ENCODE measurements at places on chromosomes 12 and 14.

DNA sequence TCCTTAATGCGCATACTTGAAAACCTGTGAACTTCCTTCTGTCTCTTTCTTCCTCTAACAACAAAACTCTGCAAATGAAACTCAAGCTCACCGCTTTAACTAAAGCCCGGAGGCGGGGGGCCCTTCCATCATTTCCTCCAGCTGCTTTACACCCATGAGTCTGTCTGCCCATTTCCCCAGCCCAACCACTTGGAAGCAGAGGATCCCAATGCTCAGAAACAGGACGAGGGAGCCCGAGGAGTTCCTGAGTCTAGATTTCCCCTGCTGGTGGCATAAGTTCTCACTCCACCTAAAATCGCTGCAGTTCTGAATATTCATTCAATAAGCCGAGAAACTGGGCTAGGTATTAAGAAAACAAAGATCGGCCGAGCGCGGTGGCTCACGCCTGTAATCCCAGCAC is 30.8 kb downstream of the GPR19 start:
- no peak for ATAC-seq

- no peak for ATAC-seq
These were observed 2.6 kb downstream of the CD69 start for GRCh38 chr12:9758119-9758518.

DNA sequence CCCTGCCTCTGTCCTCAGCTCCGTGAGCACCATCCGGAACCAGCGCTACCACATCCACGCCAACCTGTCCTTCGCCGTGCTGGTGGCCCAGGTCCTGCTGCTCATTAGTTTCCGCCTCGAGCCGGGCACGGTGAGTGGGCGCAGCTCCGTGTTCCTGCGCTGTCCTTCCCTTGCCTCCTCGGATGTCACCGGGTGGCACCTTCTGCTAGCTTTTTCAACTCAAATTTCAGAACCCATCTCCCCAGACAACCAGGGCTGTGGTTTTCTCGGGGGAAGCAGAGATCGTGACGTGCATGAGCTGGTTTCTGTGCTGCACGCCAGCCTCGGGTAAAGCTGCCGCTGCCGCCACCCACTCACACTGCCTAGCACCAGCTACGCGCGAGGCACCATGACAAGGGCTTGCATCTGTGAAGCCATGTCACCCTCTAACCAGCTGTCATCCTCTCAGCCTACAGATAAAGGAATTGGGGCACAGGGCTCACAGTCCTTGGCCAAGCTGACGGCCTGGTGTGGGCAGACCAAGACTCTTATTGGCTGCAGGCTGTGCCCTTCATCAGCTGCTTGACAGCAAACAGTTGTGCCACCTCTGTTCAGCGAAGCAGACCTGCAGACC is 152.1 kb downstream of the ADGRD1 start:
- ATAC-seq, result peak; percentile 76

DNA sequence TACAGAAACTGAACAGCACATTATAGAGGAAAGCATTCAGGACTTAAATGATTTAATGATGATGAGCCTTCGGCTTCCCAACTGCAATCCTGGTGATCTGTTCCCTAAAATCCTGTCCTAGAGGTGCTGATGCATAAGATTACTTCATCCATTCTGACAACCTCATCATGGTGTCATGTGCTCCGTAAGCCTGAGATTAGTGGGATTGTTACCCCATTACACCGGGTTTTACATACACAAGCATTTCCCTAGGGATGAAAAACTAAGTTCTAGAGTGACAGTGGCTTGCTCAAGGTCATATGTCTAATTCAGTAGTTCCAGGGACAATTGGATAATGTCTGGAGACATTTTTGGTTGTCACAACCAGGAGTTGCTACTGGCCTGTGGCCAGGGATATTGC is 2.5 kb upstream of the RNASE13 start:
- no peak for ATAC-seq

- no peak for ATAC-seq
These were observed 24.3 kb upstream of the RPLP0 start for GRCh38 chr12:120225200-120225558.

GRCh38 chr12:63941166-63941800 is 96.8 kb downstream of the SRGAP1 start:
- ATAC-seq, result no peak

GRCh38 chr12:33703221-33703620 is 263.6 kb upstream of the SYT10 start:
- ATAC-seq, result no peak

DNA sequence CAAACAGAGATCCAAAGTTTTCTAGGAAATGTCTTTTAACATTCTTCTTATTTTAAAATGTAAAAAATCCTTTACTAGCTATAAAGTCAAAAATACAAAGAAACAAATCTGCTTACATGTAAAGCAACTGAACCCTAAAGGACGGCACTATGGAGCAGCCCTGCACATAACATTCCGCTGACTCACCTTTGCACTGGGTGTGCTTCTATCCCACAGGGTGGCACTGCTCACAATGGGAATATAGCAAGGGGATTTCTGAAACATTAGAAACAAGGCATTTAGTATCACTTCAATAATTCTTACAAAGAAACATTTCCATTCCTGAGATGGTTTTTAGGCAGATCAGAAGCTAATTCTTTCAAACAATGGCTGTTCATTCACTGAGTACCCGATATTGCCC is 94.3 kb downstream of the C12orf42 start:
- ATAC-seq, result no peak

DNA sequence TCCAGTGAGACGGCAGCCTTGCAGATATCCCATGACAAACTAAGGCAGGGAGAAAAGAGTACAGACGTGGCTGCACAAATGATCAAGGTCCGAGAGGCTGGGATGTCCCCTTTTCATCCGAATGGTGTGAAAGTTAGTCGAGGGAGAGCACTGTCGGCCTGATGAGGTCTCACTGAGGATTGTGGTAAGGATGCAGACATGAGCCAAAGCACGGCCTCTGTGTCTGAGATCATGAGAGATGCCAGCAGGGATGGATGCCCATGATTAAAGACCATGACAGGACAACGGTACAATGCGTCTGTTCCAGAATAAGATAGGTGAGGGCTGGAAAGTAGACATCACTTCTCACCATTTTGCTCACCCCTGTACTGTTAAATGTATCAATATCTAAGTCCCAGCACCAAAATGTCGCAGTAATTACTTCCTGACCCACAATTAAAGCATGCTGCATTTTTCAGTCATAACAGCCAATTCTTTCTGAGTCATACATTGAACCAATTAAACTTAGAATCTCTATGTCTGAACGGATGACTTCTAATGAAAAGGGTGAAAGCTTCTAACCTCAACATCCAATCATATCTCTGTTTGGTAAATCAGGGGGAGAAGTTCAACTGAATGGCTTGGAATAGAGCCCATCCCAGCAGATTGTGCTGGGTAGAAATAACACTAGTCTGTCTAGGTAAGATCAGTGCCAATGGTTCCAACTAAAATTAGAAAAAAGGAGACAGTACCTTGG is 249.6 kb upstream of the SOX5 start:
- ATAC-seq, result peak; percentile 10

DNA sequence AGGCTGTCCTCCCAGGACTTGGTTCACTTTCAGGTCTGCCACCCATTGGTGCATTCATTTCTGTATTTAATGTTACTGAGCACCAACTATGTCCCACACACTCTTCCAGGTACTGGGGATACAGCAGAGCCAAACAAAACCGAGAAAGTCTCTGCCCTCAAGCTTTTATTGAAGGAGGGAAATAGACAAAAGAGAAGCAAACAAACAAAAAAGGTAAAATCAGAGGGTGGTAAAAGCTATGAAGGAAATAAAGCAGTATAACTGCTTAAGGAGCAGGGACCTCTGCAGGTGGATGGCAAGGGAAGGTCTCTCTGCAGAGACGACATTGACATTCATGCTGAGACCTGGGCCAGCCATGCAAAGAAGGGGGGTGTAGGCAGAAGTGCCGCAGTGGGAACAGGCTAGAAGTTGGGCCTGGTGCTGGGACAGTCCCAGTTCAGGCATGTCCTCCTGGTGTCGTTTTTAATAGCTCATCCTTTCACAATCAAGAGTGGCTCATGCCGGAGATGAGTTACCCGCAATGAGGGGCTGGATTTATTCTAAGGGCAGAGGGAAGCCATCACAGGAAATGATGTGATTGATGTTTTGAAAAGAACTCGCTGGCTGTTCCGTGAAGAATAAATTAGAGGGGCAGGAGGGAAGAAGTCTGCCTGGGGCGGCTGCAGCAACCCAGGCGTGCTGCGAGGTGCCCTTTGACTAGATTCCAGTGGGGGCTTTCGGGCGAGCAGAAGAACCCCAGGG is 72.8 kb downstream of the IRF2BPL start:
- ATAC-seq, result peak; percentile 70

- ATAC-seq, result no peak
These were observed 259.2 kb downstream of the MED13L start for GRCh38 chr12:116018282-116018681.

- no peak for ATAC-seq
These were observed 39.2 kb upstream of the KRR1 start for GRCh38 chr12:75550401-75551240.

- no peak for ATAC-seq
These were observed 6.2 kb downstream of the OR4Q2 start for GRCh38 chr14:20008156-20008555.

DNA sequence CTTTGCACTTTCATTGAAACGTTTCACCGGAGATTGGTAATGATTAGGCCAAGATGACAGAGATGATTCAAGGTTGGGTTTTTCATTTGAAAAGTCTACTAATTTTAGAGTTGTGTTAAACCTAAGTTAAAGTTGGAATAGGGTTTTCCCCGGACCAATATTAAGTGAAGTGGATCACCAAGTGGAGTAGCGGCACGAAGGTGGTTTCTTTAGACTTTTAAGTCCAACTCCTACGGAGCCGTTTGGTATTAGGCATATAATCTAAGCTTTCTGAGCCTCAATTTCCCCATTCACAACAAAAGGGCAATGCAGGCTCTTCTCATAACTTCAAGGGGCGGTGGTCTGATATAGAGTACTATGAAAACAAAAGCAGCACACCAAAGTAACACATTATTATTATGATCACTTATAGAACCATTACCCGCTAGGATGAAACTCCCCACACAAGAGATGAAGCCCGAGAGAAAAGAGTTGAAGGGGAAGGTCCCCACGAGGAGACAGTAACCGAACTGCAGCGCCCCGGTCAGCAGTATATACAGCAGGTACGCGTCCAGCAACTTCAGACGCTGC is 413 bp downstream of the DAD1 start:
- no peak for ATAC-seq

DNA sequence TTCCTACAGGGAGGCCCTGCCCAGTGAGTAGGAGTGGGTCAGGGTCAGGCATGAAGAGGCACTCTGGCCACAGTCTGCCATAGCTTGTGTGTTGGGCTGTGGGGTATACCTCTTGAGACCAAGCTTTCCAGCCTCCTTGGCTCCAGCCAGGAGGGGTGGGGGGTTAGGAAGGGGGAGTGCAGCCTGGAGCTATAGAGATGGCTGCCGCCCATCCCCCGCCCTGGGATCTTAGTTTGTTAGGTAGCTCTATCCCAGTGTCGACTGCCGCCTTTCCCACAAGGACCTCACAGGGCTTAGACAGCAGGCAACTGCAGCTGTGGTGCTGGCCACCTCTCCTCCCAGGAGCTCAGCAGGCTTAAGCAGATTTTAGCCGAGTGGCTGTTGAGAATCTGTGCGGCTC is 216.4 kb downstream of the PLCZ1 start:
- no peak for ATAC-seq

- ATAC-seq, result no peak
These were observed 125.9 kb downstream of the PAPOLA start for GRCh38 chr14:96627811-96628775.

DNA sequence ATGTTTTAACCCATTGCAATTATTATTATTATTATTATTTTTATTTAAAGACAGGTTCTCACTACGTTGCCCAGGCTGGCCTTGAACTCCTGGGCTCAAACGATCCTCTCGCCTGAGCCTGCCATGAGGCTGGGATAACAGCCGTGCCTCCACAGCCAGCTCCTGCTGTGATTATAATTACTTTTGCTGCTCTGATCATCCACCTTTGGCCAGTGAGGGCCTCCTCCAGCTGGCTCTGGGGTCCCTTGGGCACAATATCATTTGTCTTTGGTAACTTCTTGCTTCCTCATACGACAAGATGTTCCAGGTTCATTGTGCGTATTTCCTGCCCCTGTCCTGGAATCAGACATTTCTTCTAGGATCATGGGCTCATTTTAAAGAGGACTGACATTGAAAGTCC is 28.4 kb downstream of the LRTM2 start:
- no peak for ATAC-seq

- ATAC-seq, result peak; percentile 78
These were observed 44.9 kb downstream of the ATP2B1 start for GRCh38 chr12:89663577-89664357.

DNA sequence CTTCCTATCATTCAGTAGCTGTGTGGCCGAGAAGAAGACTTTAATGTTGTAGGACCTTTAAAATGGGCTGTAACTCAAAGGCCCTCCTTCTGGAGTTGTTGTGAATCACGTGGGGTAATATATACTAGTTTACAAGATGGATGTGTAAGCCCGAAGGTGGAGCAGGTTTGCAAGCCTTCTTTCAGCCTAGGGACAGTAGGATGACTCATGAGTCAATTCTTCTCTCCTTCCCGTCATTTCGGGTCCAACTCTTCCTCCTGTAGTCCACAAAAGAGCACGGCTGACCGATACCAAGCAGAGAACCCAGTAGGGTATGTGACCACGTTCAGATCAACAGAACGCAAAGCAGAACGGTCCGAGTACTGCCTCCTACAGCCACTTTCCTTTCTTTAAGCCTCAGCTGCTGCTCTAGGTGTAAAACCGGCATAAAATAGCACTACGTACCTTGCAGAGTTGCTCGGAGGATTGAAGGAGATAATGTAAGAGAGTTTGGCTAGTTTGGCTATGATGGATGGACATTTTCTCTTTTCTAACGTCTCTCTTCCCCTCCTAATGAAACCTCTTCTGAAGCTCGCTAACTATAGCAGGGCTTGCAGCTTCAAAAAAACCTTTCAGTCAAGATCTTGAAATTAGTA is 1.3 kb upstream of the RASSF3 start:
- peak; percentile 44 for ATAC-seq

- ATAC-seq, result no peak
These were observed 1.9 kb downstream of the TOGARAM1 start for GRCh38 chr14:44963775-44964380.

DNA sequence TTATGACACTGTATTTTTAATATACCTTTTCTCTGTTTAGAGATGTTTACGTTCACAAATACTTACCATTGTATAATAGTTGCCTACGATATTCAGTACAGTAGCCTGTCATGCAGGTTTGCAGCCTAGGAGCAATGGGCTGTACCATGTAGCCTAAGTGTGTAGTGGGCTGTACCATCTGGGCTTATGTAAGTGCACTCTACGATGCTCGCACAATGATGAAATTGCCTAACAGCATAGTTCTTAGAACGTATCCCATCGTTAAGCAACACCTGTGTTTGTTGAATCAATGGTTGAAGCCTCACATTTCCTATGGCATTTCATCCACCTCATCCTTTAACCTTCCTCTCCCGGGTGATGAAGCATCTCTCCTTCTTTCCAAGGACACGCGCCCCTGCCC is 12.5 kb upstream of the EML1 start:
- ATAC-seq, result no peak

- ATAC-seq, result no peak
These were observed 198.6 kb downstream of the RPAP3 start for GRCh38 chr12:47507221-47507620.

Measured in stimulated activated memory B cell treated with anti-CD40 and anti-IgM and Interleukin-4, amounts not matched to agents 10 μg/mL and 1 μg/mL and 100 μg/mL, for 72 hours (primary cell).